ENCODE measurements at places on chromosomes 11 and 22.
A peak's percentile ranks its signal among the peaks of the same experiment; 100 is the strongest.

DNA sequence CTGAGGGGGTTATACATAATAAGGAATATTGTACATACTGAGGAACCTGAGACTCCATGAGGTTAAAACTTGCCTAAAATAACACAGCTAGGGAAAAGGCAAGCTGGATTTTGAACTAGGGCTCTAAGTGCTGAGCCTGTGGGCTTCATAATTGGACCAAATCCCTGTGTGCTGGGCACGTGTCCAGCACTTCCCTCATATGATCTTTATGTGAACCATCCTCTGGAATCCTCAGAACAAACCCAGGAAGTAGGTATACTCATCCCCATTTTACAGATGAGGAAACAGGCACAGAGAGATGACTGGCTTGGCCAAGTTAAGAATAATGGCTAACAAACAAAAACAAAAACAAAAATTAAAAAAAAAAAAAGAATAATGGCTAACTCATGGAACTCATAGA lies 14.9 kb downstream of the RTN4RL2 start:
- no peak for DNase-seq

- DNase-seq = no peak
Measured at GRCh38 chr22:48393885-48394284, 1433.8 kb downstream of the BRD1 start.

- no peak for DNase-seq
Measured at GRCh38 chr11:2655834-2656622, 43.8 kb downstream of the KCNQ1OT1 start.

- DNase-seq = no peak
Measured at GRCh38 chr22:46366327-46366731, 30.8 kb downstream of the TRMU start.

DNA sequence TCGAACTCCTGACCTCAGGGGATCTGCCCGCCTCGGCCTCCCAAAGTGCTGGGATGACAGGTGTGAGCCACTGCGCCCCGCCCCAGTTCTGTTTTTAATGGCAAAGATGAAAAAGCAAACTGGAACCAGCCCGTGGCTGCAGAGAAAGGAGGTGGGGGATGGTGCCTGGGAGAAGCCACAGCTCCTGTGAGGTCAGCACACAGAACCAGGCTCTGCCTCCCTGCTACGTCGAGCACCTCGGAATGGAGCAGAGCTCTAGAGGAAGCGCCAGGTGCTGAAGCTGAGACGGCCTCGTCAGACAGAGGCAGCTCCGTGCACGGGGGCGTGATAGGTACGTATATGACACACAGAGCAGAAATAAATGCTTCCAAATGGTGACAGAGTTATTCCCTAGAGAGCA lies 8.5 kb downstream of the DRD4 start:
- DNase-seq = no peak

DNA sequence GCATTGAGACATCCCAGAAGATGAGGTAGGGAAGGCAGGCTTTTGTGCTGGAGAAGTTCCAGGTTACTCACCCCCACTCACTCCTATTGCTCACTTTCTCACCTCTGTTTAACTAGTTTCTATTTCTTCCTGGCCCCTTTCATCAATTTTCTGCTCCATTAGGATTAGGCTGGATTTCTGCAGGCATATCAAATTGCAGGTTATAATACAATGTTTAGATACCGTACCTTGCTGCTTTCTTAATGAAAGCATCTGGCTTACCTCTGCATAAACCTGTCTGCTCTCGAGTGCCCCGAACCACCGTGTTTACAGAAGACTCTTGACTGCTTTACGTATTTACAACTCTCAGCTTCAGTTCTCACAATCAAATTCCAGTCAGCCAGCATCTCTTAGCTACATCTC lies 173.7 kb downstream of the ADAMTS15 start:
- DNase-seq = no peak

- no peak for DNase-seq
Measured at GRCh38 chr22:32607086-32607485, 132.5 kb downstream of the FBXO7 start.

DNA sequence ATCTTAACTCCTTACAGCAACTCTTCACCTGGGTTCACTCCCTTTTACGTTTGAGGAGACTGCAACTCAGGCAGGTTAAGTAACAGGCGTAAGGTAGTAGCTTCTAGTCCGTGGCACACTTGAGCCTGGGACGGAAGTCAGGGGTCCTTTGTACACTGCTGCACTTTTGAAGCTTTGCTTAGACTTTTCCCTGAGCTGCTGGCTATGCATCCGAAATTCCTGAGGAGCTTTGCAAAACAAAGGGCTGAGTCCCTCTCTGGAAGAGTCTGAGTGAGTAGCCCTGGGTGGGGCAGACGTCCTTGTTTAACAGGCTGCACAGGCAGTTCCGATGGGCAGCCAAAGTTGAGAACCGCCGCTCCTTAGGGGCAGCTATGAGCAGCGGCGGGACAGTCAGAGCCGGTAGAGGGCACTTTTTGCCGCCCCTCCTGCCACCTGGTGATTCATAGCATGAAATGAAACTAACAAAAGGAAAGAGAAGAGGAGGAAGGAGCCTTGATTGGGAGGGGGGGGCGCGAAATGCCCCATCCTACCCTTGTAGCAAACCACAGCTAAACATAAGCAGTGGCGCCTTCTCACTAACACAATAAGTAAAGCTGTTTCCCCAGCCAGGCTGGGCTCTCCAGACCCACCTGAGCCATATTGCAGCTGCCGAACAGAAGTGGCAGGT lies 1.4 kb downstream of the TMEM109 start:
- DNase-seq = peak; percentile 83

DNA sequence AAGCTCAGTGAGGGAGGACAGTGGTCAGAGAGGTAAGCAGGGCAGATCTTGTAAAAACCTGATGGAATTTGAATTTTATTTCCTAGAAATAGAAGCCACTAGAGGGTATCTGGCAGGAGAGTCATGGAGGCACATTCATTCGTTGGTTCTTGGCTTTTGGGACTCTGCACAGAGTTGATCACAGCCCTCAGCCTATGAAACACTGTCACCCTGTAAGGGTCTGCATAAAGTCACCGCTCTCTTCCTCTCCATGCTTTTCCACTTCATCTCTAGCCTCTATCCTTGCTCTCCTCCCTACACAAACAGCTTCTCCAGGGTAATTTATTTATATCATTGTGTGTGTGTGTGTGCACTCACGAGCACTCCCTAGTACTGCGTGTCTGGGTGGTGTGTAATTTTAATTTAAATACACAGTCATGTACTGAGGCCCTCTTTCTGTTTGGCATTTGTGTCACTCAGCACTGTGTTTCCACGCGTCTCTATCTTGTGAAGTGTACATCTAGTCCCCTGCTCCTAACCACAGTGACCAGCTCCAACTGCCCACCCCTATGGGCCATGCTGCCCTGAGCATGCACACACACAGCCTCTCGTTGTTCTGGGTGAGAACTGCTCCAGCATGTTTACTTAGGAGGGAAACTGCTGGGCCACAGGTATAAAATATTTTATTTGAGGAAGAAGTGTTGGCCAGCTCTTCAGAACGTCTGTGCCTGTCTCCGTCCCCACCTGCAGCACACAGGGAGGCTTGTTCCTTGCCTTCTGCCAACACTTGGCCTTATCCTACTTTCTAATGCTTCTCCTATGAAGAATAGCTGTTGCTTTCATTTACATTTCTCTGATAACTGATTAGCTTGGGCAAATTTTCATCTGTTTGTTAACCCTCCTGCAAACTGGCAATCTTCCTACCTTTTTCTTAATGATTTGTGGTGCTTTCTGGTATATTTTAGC lies 4.5 kb downstream of the KCNQ1OT1 start:
- no peak for DNase-seq

DNA sequence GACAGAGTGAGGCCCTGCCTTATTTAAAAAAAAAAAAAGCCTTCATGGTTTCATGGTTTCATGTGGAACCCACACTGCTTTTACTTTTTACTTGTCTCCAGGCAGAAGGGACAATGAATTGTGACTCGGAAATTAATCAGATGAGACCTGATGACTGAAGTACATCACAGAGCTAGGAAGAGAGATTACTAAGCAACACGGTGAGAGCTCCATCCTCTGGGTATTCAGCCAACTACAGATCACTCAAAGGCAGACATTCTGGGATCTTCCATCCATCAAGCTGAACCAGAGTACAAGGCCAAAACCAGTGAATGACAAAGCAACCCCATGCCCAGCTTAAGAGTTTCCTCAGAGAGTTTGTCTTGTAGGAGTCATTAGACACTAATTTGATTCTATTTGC lies 433.2 kb downstream of the SOX6 start:
- DNase-seq = no peak

- DNase-seq = peak; percentile 54
Measured at GRCh38 chr22:25419247-25420113, 145.0 kb upstream of the GRK3 start.

DNA sequence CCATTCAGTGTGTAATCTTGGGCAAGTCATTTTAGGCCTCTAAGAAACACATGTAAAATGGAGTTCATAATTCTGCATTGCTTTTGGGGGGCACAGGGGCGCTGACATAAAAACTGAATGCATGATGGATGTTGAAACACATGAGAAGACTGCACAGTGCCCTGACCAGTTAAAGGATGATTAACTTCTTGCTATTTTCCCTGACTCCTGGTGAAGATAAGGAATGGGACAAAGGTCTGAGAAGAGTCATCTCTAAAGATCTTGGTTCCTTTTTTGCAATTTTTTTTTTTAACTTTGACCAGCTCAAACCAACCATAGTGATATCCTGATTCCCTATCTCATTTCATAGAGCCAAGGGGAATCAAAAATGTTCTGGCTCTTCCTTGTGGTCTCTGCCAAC lies 134.9 kb upstream of the TENM4 start:
- no peak for DNase-seq

Measured in activated CD8-positive, alpha-beta memory T cell treated with anti-CD3 and anti-CD28 coated beads, Interleukin-2, amount 50 U/mL, for 48 hours (primary cell).